ENCODE measurements at places on chromosomes 4 and X.

- DNase-seq, result no peak
These were observed 833.9 kb downstream of the FSTL5 start for GRCh38 chr4:161329852-161330251.

DNA sequence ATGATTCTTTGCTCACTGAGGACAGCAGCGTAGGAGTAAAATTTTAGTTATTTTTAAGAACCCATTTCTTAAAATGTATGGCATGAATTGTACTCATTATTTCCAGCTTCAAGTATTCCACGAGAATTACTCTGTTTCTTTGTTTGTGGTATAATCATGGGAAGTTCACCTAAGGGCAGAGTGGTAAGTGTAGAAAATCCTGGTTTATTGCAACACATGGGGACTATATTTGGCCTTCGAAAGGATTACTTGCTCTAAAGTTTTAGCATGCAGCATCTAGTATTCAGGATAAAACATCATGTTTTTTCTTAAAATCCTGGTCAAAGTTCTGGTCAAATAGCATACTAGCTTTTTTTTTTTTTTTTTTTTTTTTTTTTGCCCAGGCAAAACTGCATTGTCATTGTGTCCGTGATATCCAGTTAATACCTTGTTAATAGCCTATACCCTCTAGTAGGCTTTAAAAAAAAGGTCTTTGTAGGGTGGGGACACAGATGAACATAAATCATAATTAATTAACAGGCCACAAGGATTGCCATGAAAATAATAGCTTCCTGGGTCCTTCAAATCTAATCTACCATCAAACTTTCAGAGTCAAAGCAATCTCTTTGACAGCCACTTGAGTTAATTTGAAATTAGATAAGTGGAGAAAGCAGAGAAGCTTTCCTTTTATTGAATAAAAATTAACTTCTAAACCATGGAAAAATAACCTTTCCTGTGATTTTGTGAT is 44.6 kb upstream of the VEGFC start:
- DNase-seq, result no peak

DNA sequence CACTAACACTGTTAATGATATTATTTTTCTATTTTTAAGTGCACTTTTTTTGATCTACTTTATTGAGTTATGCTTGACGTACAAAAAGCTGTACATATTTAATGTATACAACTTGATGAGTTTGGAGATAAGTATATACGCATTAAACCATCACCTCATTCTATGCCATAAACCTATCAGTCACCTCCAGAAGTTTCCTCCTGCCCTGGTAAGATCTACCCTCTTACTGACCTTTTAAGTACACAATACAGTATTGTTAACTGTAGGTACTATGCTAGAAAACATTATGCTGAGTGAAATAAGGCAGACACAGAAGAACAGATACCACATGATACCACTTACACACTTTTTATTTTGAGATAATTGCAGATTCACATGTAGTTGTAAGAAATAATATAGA is 36.9 kb downstream of the INTS6L start:
- no peak for DNase-seq

GRCh38 chrX:112473654-112474053 is 206.1 kb downstream of the LHFPL1 start:
- DNase-seq, result no peak

DNA sequence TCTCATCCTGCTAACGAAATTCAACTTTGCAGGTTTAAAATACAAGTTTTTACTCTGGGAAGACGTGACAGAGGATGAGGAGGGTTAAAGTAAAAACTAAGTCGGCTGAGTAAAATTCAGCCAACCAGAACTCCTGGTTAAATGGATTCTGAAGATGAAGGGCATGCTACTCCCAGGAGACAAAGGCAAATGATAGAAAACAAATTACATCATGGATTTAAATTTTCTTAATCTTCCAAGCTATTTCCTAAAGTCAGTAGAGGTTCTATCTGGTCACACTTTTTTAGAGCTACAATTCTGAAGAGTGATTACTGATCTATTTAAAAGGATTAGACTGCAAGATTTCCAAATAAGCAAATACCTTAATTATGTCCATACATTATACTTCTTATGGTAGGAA is 47.9 kb downstream of the ZNF827 start:
- no peak for DNase-seq
